ENCODE measurements at places on chromosomes 13 and 19. TPM values are rescaled to one million over a fixed set of nuclear protein-coding genes. Genes with fewer than 3 reads are reported as not detected.

The SIAH3 gene
- polyA plus RNA-seq: 1.2 TPM

The C19orf67 gene
- 0.12 TPM for polyA plus RNA-seq

The TMEM221 gene
- 2.9 TPM for polyA plus RNA-seq

The GNA15 gene
- polyA plus RNA-seq: 0.65 TPM

The ACP4 gene
- 0.23 TPM for polyA plus RNA-seq

The ADGRE2 gene
- polyA plus RNA-seq: 0.33 TPM

The OR4F17 gene
- 0.23 TPM for polyA plus RNA-seq

The ZNF560 gene
- 1.3 TPM for polyA plus RNA-seq

The NOVA2 gene
- 4.1 TPM for polyA plus RNA-seq

The PINLYP gene
- polyA plus RNA-seq: 19.2 TPM

The LIM2 gene
- polyA plus RNA-seq: 0.18 TPM

The CYP2A6 gene
- 0.35 TPM for polyA plus RNA-seq

The COLGALT1 gene
- 51.0 TPM for polyA plus RNA-seq

The CTU1 gene
- polyA plus RNA-seq: 1.8 TPM

The GET3 gene
- polyA plus RNA-seq: 74.0 TPM

The NLRP5 gene
- not detected for polyA plus RNA-seq

The RNF6 gene
- 36.7 TPM for polyA plus RNA-seq

The BABAM1 gene
- polyA plus RNA-seq: 98.8 TPM

The PPM1N gene
- polyA plus RNA-seq: 0.27 TPM

The TIMM44 gene
- 46.7 TPM for polyA plus RNA-seq

The ATP8A2 gene
- polyA plus RNA-seq: 6.8 TPM

The SLC15A1 gene
- 16.8 TPM for polyA plus RNA-seq

The VSTM2B gene
- 1.1 TPM for polyA plus RNA-seq

The SIGLEC12 gene
- 0.10 TPM for polyA plus RNA-seq

The FPR3 gene
- 0.20 TPM for polyA plus RNA-seq

The NKG7 gene
- polyA plus RNA-seq: 1.3 TPM

The ZNF480 gene
- polyA plus RNA-seq: 18.3 TPM

The YJEFN3 gene
- polyA plus RNA-seq: 11.6 TPM

The ZNF223 gene
- 18.3 TPM for polyA plus RNA-seq

The ZNF98 gene
- polyA plus RNA-seq: 5.8 TPM

The ZNF90 gene
- polyA plus RNA-seq: 24.2 TPM

The LILRB2 gene
- 0.45 TPM for polyA plus RNA-seq

The PALM gene
- polyA plus RNA-seq: 73.4 TPM

The CCDC8 gene
- polyA plus RNA-seq: 45.2 TPM

The DAND5 gene
- polyA plus RNA-seq: 0.18 TPM

The TEAD2 gene
- 92.8 TPM for polyA plus RNA-seq

The AMH gene
- 3.2 TPM for polyA plus RNA-seq

The ACP7 gene
- polyA plus RNA-seq: 0.78 TPM

The CGB7 gene
- polyA plus RNA-seq: 0.78 TPM

The ERICH4 gene
- 6.3 TPM for polyA plus RNA-seq

The SYCN gene
- polyA plus RNA-seq: not detected

The LRRC25 gene
- 0.52 TPM for polyA plus RNA-seq

The KIR3DL2 gene
- not detected for polyA plus RNA-seq

The NOTCH3 gene
- polyA plus RNA-seq: 102 TPM

The CLEC17A gene
- 0.07 TPM for polyA plus RNA-seq

The ATP4A gene
- polyA plus RNA-seq: not detected

The CABP5 gene
- not detected for polyA plus RNA-seq

The ISOC2 gene
- 30.1 TPM for polyA plus RNA-seq

The ATXN8OS gene
- 0.33 TPM for polyA plus RNA-seq

The KLK12 gene
- polyA plus RNA-seq: not detected

The RASIP1 gene
- polyA plus RNA-seq: 11.9 TPM

The MYH14 gene
- polyA plus RNA-seq: 22.9 TPM

The B3GNT8 gene
- polyA plus RNA-seq: 3.0 TPM

The ZNF431 gene
- polyA plus RNA-seq: 37.5 TPM

The CRTC1 gene
- 16.7 TPM for polyA plus RNA-seq

The NDUFB7 gene
- polyA plus RNA-seq: 67.4 TPM

Measured in left kidney (tissue), 8 donors.